ENCODE measurements at places on chromosomes 7 and 10.

DNA sequence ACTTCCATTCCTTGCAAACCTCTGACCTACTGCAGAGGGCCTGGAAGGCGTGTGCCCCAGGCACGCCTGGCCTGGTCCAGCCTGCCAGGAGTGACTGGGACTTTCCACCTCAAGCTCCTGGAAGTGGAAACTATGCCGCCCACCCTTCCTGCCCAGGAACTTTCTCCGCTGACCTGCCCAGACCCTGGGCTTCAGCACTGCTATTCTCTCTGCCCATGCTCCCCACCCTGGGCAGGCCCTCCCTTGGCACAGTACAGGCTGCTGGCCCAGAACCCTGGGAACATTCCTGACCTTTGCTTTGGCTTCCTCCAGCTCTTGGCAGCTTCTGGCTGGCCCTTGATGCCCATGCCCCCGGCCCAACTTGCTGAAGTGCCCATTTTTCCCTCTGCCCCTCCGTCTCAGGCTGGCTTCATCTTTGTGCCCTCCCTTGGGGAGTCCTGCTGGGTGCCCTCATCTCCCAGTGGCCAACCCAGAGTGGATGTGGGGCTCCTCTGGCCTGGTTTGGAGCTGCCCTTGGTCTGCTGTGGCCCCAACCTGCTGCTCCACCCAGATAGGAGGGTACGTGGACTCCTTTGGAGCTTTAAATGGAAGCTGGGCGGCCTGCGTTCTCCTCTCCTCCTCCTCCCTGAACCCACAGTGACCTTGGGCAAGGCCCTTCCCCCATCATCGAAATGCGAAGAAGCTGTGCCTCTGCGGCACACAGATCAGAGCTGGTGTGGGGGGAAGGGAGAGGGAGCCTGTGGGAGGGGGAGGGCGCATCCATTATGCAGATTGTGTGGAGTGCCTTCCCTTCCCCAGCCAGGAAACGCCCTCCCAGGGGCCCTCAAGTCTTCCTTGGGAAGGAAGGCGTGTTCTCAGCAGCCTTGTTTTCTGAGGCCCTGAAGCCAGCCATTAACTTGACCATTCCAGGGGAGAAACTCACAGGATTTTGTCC is 3.4 kb downstream of the MMRN2 start:
- DNase-seq = no peak

DNA sequence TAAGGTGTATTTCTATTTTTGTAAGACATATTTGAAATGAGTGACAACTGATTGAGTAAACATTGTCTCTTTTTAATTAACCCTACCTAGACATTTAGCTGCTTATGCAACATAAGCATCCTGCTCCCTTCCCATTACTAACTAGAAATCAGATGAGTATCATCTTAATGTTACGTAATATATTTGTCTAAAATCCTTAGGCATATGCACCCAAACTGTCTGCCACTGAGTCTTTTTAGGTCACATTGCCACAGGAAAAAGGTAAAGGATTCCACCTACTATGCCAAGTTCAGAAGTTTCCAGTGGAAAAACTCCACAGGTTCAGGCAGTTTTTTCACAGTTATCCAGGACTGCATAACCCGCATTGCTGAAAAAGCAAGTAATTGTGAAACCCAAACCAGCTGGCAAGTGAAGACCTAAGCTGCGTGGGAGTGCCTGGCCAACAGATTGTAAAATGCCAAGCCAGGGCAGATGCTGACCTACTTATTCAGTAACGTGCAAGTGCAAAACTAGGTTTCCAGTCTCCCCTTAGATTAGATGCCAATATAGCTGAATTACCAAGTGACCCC is 983.7 kb downstream of the GATA3 start:
- no peak for DNase-seq

DNA sequence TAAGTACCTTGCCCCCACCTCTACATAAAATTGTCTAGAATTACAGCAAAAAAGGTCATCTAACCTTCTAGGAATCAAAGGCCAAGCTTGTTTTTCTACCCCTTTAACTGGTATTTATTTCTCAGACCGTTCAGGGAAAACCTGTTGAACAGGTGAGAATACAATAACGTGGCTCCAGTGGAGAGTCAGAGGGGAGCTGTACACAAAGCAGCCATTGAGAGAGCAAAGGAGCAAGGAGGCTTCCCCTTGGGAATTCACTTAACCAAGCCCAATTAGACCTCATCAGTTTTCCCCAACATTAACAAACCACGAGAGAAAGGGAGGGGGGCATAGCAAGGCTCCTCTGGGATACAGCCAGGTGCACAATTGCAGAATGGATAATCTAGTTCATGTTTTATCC is 101.9 kb downstream of the ELMO1 start:
- no peak for DNase-seq

DNA sequence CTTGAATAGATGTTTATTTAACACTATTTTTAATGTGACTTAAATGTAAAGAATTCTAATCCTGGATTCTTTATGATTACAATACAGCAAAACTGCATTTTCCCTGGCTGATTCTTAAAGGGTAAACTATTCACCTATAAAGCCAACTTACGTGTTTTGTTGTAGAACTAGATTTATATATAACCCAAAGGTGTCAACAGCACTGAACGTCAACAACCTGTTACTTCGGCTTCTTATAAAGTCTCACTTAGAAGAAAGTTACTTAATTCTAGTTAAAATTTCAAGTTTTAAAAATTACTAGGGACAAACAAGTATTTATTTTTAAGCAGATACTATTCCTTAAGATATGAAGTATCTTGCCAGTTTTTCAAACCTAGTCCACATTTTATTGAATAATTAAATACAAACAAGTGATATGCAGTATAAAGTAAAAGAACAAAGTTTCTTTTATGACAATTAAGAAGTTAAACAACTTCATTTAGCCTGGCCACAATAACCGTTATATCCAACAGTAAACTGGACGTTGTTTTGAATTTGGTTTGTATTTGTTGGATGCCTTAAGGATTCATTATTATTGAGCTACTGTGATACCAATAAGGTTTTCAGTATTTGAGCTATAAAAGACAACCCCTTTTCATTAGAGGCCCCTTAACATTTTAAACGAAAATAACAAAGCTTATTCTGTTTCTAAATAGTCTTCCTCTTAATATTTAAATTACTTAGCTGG is 83.1 kb downstream of the SNX10 start:
- no peak for DNase-seq

GRCh38 chr10:32182476-32182875 is 126.3 kb upstream of the KIF5B start:
- no peak for DNase-seq

GRCh38 chr10:59808896-59809643 is 55.8 kb upstream of the MRLN start:
- peak; percentile 66 for DNase-seq

GRCh38 chr10:121243609-121244241 is 354.5 kb downstream of the FGFR2 start:
- no peak for DNase-seq

DNA sequence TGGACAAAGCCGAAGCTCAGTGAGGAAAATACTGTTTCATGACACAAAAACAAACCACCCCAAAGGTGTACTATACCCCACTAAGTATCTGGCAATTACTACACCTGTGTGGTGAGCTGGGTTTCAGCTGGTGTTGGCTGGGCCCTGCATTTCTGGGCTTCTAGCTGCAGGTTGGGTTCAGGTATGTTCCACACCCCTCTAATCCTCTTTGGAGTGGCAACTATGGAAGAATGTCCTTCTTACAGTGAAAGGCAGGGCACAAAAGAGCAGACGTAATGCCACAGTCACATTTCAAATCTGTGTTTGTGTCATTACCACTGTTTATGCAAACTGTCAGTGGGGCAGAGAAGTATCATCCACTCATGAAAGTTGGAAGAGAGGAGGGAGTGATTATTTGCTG is 201.5 kb upstream of the FZD1 start:
- no peak for DNase-seq

DNA sequence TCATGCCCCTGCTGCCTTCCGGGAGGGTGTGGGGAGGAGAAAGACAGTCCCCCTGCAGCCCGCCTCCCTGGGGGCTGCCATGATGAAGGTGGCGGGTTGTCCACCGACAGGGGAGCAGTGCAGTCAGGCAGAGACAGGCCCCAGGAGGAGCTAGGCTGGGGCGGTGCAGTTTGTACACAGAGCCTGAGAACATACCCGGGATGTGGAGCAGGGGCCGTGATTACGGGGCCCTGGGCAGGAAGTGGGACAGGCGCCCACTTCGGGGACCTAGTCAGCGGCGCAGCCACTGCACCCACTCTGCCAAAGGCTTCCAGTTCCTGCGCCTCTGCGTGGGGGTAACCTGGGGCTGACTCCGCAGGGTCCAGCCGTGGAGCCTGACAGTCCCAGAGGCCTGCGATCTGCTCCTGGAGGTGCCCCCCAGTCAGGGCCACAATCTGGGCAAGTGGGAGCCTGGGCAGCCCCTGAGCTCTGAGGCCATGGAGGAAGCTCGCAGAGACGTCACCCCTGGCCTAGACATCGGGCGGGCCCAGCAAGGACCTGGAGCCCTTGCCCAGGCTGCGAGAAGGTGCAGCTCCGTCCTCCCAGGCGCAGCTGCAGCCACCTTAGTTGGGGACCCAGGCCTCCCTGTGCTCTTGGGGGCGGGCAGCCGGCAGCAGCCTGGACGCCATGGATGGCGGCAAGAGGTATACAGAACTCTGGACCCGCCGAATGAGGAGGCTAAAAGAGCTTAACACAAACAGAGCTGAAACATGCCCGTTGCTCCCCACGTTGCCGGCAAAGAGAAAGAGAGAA is 1356.8 kb downstream of the XPNPEP1 start:
- DNase-seq = no peak

DNA sequence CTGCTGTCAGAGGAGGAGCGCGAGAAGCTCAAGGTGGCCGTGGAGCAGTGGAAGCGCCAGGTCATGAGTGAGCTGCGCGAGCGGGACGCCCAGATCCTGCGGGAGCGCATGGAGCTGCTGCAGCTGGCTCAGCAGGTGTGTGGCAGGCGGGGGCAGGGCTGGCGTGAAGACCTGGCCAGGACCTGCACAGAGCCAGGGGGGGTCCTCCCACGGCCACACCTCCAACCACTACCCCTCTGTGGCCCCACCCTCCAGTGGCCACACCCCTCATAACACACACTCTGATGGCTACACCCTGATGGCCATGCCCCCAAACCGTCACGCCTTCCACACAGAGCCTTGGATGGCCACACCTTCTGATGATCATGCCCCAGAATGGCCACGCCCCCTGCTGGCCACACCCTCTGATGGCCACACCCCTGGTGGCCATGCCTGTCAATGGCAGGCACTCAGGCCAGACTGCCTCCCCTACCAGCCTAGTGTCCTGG is 23.4 kb upstream of the DPYSL4 start:
- peak; percentile 53 for DNase-seq

DNA sequence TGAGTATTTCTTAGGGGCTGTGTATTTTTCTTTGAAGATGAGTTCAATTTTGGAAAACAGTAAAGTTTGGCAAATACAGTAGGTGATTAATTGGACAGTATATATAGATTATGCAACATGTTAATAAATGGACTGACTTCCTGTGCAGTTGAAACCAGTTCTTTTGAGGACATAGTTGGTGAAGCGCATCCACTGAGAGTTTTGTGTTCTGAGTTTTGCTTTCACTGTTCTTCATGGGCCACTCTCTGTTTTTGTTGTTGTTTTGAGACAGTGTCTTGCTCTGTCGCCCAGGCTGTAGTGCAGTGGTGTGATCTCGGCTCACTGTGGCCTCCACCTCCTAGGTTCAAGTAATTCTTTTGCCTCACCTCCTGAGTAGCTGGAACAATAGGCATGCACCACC is 109.0 kb downstream of the SDHAF3 start:
- no peak for DNase-seq

DNA sequence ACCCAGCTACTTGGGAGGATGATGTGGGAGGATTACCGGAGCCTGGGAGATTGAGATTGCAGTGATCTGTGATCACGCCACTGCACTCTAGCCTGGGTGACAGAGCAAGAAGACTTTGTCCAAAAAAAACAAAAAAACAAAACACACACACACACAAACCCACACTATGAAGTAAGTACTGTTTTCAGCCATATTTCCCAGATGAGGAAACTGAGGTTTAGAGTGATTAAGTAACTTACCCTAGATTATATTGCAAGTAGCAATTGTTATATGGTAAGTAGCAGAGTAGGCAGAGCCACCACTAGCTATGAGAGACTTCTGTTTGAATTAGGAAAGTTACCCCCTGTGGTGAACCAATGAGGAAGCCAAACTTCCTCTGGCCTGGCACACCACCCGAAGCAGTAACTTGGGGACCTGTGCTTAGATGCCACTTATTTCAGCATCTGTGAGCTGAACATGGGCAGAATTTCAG is 61.9 kb downstream of the MCU start:
- DNase-seq = no peak
